ENCODE measurements at places on chromosomes 16 and 17.

GRCh38 chr17:79546386-79546785, 64.5 kb downstream of the RBFOX3 start:
- DNase-seq, result no peak

DNA sequence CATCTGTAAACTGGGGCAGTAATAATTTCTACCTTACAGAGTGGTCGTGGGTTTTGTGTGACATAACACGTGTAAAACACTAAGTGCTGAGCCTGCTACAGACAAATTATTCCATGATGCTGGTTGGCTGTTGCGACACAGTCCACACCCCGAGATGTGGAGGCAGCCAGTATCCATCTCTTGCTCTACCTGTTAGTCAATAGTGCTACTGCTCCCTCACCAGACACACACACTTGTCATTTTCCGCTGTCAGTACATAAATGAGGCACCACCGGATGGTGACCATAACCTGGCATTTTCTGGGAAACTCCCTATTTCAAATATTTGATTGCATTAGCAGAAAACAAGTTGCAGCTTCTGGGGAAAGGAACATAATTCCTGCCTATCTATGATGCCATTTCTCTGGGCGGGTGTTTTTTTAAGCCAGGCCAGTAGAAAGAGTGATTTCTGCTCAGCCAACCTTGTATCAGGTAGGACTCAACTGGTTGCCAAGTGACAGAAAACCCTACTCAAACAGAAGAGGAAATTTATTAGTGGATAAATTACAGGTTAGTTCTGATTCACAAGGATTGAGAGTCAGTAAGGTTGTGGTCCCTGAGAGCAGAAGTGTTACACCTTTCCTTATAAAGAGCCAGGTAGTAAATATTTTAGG, 24.1 kb downstream of the DNAJA2 start:
- DNase-seq, result no peak

GRCh38 chr17:58364270-58364942, 12.4 kb upstream of the SUPT4H1 start:
- DNase-seq, result no peak

GRCh38 chr17:82697808-82698064, 762 bp downstream of the RAB40B start:
- no peak for DNase-seq

DNA sequence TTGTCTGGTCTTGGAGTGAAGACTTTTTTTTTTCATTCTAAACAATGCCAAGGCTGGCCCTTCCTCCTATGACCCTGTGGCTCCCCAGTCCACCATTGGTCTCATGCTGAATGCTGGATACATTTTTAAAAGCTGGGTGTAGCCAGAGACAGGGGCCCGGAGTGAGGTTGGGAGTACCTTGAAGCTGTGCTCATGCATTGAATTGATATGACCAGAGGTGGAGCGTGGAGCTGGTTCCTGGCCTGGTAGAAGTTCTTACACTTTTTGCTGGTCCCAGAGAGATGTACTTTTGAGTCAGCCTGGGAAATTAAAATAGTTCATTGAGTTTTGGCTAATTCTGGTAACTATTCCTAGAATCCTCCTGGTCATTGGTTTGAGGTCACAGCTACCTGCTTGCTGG, 83.6 kb downstream of the CMIP start:
- DNase-seq, result no peak

DNA sequence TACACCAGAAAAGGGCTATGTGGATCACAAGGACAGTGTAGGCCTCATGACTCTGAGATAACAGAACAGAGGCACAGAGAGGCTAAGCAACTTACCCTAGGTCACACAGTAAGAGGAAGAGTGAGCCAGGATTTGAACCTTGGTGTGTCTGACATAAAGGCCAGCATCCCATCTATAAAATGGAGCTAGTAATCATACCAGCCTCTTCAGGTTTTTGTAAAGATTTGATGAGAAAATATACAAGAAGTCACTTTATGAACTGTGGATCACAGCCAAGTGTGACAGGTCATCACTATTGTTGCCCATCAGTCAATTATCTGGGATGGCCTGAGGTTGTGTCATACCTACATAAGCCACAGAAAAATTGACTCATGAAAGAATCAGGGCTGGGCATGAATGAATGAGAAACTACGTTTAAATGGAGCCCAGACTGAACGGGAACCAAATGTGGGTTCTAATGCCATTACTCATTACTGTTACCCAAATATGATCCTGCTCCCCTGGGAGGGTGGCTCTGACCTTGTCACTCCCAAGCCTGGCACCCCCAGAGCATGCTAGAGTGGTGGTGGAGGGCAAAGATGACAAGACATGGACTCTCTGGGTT, 21.0 kb downstream of the FBXO39 start:
- DNase-seq, result no peak

GRCh38 chr16:75372236-75372856, 61.0 kb downstream of the CFDP1 start:
- no peak for DNase-seq

- DNase-seq, result no peak
Measured at GRCh38 chr17:64658931-64659330, 3.2 kb downstream of the SMURF2 start.

GRCh38 chr17:48556576-48557401, 11.9 kb upstream of the HOXB2 start:
- DNase-seq, result no peak

GRCh38 chr16:71869089-71869488, 14.9 kb downstream of the ZNF821 start:
- DNase-seq, result no peak

GRCh38 chr16:70726892-70727361, 41.1 kb upstream of the MTSS2 start:
- DNase-seq, result no peak

DNA sequence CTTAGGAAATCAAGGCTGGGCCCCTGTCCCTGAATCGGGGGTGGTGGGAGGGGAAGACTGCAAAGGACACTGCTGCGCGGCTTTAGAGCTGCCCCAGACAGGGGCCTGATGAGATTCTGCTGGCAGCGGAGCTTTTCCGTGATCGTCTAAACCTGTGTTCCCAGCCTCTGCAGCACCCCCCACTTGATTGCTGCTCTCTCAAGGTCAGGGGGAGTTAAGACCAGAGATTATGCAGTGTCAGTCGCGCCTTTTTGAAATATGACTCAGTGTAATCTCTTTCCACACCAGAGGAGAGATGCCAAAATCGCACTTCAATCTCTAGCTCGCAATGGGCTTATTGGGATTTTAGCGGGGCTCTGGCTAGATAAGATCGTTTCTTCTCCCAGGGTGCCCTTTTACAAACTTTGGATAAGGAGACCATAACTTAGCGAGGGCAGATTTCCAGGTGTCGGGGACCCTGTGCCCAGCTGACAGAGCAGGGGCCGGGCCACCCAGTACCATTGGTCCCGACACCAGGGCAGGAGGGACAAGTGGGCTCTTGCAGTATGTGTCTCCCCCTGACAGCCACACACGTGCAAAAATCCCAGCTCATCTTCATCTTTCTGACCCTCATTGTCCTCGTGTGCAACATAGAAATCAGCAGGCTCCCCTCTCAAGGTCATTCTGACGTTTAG, 87.0 kb downstream of the IRX3 start:
- DNase-seq, result no peak

GRCh38 chr17:79023886-79024771, at the start of gene C1QTNF1:
C1QTNF1 (plus strand) TSS chr17:79024169; CDS start chr17:79043969, 19,800 bp downstream.
- no peak for DNase-seq

Measured in T-helper 22 cell (primary cell).